ENCODE measurements at places on chromosomes 3 and 15.

DNA sequence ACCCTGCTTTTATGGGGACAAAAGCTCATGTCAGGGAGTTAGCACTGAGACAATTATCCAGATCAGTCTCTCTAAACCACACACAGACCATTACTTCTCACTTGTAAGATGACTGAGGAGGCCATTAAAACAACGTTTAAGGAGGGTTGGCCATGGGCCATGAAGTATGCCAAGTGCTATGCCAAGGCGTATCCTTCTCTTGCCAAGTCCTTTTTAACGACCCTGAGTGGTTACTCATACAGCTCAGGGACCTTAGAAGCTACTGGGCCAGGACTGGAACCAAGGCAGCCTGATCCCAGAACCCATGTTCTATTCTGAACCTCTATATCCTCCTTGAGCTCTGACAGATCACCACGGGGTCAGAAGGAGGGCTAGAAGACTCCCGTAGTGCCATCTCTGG, 50.0 kb downstream of the NMNAT3 start:
- no peak for DNase-seq

DNA sequence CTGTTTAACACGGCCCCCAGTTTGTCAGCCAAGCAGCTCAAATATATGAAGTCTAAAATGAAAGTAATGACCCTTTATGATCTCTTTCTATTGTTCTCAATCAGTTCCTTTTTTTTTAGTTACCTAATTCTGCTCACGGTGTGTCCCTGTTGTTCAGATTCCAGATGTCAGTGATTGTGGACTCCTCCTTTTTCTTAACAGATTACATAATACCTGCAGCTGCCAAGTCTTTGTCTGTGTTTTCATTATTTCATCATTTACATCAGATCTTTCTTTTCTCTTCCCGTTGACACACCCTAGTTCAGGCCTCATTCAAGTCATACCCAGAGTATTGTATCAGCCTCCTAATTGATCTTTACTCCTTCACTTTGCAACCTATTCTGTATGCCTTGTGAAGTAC, 56.1 kb upstream of the SKIL start:
- no peak for DNase-seq

- DNase-seq: no peak
These were observed 71.4 kb downstream of the SPSB4 start for GRCh38 chr3:141122455-141123030.

DNA sequence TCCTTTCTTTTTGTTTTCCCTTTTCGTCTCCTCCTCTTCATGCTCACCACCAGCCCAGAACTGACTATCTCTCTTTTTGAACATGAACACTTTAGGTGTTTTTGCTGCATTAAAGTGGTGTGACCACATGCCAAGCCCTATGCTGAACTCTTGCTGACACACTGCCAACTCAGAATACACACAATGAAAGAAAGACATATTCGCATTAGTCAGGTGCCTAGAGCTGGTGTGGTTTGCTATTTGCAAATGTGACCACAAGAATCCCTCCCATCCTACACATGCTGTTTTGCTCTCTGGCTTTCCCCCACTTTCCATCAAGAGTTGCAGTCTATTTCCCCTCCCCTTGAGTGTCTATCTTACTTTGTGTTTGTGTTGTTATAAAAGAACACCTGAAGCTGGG, 967.8 kb upstream of the CFAP20DC start:
- DNase-seq: no peak

- no peak for DNase-seq
These were observed 197.4 kb upstream of the RGMA start for GRCh38 chr15:93286446-93286845.

DNA sequence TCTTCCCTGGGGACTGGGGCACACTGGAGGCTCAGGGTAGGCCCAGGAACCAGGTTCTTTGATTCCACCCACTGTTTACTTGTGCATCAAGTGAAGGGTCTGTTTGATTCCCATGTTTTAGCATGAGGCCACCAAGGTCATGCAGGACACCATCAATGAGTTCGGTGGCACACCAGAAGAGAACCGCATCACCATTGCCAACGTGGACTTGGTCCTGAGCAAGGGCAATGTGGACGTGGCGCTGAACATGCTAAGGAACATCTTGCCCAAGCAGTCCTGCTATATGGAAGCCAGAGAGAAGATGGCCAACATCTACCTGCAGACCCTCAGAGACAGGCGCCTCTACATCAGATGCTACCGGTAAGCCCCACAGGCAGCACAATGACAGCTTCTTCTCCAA, 21.5 kb downstream of the TTC21A start:
- no peak for DNase-seq

- DNase-seq: no peak
These were observed 17.7 kb downstream of the CLEC3B start for GRCh38 chr3:45043728-45044299.

DNA sequence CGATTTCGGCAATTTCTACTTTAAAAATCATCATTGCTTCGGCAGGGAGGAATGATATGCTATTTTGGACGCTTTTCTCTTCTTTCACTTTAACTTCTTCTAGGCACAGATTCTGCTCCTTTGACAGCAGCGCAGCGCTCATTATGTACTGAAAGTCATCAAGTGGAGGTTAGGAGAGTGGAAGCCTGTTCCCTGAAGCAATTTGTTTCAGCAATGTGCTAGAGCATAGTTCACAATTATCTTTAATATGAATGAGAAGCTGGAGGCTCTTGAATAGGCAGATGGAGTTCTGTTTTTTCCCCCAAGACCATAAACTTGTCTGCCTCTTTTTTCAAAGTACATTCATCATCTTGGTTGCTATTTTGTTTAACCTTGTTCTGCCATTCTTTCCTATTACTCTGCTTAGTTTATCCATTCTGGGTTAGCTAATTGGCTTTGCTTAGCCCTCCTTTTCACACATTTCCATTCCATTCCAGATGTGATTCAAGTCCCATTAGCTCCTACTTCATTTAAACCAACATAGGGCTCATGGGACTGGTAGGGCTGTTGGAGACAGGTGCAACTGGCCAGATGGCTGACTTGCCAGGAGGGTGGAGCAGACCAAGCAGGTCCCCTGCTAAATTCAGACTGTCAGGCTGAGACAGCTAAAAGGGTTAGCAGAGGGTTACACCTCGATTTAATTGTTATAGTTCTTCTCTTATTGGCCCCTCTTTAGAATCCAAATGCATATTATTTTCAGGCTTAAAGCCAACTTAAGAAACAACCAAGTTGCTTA, 534.7 kb upstream of the CBLB start:
- no peak for DNase-seq

DNA sequence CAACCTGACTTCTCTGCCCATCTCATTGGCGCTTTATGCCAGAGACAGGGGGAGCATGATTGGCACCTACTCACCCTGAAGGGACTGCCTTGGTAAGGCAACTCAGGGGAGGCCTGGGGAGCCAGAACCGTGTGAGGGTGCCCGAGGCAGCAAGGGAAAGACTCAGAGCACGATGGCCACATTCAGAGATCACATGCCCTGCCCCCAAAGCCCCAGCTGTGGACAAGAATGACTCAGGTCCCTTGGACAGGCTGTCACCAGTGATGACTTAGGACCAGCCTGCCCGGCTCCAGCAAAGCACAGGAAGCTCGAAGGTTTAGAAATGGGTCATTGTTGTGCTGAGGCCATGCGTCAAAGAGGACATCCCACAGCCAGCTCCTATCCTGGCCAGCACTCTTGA, 49.1 kb upstream of the LIMD1 start:
- no peak for DNase-seq

GRCh38 chr15:92902737-92903593, 2.8 kb downstream of the CHD2 start:
- no peak for DNase-seq

Measured in SHP77 (cell line).